ENCODE measurements at places on chromosomes 13 and 19.

DNA sequence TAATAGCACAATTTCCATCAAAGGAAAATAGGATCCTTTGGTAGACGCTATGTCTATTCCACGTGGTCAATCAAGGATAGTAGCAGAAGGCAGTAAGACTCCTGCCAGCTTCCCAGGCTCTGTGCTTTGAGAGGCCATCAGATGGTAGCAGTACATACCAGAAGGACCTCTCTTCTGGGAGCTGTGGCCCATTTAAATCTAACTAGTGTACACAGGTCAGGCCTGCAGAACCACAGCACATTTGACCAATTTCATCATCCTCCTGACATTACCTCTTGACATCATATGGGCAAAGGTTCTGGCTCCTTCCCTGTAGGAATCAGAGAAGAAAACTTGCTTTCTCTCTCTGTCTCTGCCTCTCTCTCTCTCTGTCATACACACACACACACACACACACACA is 229.6 kb upstream of the HTR2A start:
- DNase-seq: no peak

GRCh38 chr13:103391936-103392335 is 325.7 kb upstream of the SLC10A2 start:
- DNase-seq: no peak

- no peak for DNase-seq
Observed at GRCh38 chr13:113897966-113898365, 34.1 kb upstream of the GAS6 start.

DNA sequence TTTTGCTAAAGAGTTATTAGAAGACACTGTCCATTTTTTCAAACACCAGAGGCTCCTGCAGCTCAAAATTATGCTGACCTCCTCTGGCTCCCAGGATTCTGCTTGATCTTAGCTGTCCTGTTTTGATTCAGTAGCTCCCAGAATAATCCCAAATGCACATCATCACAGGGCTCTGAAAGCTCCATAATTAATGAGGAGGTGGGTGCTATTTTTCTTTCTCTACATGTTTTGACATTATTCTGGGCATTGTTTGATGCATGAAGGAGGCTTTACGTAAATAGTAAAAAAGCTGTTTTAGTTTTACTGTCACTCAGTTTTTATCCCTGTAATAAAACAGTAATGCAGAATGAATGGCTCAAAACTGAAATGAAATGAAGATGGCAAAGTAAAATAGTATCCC is 495.4 kb downstream of the DCT start:
- DNase-seq: no peak

- no peak for DNase-seq
Observed at GRCh38 chr19:49761249-49761624, 1.9 kb downstream of the TSKS start.

GRCh38 chr19:3041761-3042620 is 12.9 kb upstream of the TLE2 start:
- DNase-seq: no peak

GRCh38 chr13:24221007-24221406 is 60.5 kb downstream of the SPATA13 start:
- no peak for DNase-seq

DNA sequence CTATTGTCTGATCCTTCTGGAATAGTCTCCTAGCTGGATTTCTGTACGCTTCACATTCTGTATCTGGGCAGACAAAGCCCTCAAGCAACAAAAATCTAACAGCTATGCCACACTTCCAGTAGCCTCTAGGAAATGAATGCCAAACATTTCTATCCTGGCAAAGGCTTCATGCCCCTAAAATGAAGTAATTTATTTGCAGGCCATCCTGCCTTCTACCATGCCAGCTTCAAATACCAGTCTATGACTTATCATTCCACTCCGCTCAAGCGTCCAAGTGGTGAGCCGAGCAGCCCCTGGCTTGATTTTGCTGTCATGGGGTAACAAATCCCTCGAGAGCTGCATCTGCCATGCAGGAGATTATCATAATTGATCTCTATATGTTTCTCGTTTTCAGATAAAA is 86.9 kb downstream of the LHFPL6 start:
- no peak for DNase-seq

GRCh38 chr19:31255174-31255799 is 93.9 kb downstream of the TSHZ3 start:
- no peak for DNase-seq

GRCh38 chr13:52659340-52659739 is 6.7 kb downstream of the SUGT1 start:
- DNase-seq: no peak

DNA sequence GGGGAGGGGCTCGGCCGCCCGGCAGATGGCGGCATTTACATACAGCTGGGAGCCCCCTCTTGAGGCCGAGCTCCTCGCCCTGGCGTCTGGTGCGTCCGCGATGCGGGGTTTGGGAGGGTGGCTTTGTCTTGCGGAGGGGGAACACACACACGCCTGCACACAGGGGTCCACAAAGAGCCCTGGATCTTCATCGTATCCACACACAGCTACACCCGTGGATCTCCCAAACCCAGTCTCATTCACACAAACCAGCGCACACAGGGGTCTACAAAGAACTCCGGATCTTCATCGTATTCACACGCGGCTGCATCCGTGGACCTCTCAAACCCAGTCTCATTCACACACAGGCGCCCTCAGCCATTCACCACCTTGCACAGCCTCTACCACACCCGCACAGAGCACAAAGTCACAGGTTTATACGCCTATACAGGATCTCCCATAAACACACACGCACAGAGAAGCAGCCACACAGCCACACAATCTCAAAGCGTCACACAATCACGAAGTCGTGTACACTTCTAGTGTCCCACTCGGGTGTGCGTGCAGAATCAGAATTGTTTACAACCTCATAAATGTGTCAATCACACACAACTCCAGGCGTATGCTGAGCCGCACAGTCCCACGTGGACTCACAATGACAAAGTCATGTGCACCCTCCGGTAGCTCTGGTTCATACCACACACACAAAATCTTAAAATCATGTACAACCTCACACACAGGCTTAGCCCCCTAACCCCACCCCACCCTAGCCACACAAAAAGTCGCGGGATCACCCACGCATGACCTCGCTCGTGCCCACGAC is 550 bp upstream of the DLL3 start:
- no peak for DNase-seq

DNA sequence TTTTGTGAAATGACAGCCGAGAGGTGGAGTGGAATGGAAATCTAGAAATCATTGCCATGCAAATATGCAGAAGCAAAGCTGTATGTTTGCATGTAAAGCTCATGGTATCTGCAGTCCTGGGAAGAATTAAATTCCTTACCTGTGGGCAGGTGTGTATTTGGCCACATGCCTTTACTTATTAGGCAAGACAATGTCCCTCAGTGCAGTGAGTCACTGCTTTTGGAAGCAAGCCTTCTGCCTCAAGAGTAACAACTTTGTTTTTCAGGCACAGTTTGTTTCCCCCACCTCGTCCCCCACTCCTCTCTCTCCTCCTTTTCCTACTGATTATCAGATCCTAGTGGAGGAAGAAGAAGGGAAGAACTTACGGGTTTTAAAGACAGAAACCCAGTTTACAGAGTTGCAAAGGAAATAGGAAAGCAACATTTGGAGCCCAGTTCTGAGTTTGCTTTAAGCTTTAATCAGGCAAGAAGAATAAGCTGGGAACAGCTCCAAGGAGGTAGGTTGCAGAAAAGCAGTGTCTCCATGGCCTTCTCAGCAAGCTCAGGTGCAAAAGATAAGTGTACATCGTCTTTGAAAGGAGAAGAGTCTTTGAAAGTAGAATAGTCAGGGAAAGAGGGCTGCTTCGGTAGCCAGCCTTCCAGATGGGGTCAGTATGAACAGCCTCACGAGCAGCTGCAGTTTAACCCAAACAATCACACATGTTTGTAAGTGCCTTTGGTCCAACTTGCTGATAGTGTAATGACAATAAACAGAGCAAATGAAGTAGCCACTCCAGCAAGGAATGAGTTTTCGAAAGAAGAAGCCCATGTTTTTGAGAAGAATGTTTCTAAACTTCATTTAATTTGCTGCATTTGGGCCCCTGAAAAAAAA is 190.1 kb downstream of the KLF5 start:
- no peak for DNase-seq

- no peak for DNase-seq
Observed at GRCh38 chr19:12721656-12722565, 1.8 kb downstream of the TNPO2 start.

- DNase-seq: no peak
Observed at GRCh38 chr13:88104576-88104975, 433.4 kb downstream of the SLITRK5 start.

DNA sequence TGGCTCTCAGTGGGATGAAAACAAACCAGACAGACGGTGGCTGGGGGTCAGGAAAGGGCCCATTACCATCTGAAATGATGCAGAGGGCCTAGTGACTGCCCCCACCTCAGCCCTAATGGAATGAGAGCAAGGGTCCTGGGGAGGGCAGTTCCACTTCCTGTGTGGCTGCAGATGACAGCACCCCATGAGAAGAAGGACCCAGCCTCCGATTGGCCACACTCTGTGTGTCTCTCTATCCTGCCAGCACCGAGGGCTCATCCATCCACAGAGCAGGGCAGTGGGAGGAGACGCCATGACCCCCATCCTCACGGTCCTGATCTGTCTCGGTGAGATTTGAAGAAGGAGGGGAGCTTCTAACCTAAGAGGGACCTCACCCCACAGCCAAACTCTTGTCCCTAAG is 498 bp downstream of the LILRB1 start:
- DNase-seq: no peak

GRCh38 chr13:113098162-113098732 is 7.3 kb upstream of the F7 start:
- no peak for DNase-seq

- DNase-seq: no peak
Observed at GRCh38 chr13:32212421-32212820, 102.7 kb downstream of the ZAR1L start.

DNA sequence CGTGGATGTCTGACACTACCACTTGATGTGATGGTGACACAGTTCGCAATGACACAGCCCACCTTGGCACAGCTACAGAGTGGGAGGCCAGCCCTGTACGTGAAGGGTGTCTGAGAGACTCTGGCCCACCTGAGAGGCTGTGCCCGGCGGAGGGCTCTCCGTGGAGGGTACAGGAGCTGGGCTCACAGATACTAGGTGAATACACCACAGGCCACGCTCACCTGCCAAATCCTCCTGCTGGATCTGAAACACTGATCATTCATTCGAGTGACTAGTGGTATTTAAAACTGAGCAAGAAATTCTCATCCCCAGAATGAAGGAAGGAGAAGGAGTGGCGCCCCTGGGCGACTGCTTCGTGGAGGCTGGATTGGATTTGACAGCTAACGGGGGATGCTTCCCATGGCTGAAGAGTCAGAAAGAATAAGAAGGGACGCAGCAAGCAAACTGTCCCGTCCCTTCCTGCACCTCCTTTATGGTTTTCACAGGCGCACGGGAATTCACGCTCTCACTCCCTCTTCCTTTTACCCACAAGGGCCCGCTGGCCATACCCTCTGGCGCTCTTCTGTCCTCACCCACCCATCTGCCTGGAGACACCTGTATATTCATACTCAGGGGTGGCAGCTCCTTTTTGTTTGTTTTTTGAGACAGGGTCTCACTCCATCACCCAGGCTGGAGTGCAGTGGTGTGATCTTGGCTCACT is 25.0 kb downstream of the CEBPG start:
- DNase-seq: no peak

DNA sequence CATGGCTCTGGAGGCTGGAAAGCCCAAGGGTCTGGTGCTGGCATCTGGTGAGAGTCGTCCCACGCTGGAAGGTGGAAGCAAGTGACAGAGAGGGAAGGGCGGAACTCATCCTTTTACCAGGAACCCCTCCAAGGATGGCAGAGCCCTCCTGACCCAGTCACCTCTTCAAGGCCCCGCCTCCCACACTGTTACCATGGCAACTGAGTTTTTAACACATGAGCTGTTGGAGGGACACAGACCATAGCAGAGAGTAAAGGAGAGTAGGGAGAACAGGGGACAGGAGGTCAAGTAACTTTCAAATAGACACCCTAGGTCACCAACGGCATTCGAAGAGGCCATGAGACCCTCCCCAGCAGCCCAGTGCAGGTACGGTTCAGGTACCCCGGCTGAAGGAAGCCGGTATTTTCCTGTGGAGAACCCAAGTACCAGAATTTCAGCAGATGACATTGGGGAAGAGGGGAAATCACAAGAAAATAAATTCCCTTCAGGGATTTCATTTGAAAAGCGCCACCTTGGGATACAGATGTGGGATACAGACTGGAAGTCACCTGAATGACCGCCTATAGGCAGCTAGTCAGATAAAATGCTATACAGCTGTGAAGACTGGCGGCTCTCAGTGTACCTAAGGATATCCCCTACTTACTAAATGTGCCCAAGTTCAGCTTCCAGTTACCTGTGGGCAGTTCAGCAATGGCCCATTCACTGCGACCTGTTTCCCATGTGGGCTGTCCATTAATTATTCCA is 8.0 kb downstream of the IL17D start:
- no peak for DNase-seq

DNA sequence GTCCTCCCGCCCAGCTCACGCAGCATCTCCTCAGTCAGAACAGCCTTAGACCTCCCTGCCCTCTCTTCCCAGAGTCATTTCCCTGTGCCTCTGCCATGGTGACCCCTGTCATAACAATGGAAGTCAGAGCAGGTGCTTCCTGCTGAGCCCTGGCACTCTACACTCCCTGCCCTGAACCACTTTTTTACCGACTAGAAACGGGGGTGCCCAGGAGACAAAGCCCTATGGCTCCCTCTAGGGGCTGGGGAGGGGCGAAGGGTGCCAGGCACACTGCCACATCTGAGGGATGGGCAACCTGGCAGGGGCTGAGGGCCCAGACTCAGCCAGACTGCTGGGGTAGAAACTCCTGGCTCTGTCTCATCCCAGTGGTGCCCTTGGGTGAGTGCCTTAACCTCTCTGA is 16.4 kb downstream of the ZNF574 start:
- no peak for DNase-seq

- DNase-seq: no peak
Observed at GRCh38 chr19:19510432-19510831, 4.9 kb downstream of the TSSK6 start.

GRCh38 chr13:27267596-27267995 is 3.0 kb upstream of the RASL11A start:
- no peak for DNase-seq

DNA sequence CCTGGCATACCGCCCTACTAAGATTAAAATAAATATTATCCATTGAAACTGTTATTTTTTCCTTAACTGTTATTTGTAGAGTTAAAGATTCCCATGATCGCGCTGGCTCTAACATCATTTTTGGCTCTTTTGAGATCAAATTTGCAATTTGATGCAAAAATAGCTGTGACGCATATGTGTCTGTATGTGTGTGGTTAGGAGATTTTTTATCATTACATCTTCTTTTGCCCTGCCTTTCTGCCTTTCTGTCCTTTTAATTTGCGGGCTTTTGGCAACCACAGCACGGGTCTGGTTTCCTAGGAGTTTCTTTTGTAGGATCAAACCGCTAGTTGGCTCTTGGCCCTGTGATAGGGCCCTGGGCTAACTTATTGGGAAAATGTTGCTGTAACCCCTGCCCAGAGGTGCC is 37.3 kb upstream of the ALOX5AP start:
- no peak for DNase-seq
